ENCODE measurements at places on chromosomes 2 and 18.
A peak's percentile ranks its signal among the peaks of the same experiment; 100 is the strongest.

DNA sequence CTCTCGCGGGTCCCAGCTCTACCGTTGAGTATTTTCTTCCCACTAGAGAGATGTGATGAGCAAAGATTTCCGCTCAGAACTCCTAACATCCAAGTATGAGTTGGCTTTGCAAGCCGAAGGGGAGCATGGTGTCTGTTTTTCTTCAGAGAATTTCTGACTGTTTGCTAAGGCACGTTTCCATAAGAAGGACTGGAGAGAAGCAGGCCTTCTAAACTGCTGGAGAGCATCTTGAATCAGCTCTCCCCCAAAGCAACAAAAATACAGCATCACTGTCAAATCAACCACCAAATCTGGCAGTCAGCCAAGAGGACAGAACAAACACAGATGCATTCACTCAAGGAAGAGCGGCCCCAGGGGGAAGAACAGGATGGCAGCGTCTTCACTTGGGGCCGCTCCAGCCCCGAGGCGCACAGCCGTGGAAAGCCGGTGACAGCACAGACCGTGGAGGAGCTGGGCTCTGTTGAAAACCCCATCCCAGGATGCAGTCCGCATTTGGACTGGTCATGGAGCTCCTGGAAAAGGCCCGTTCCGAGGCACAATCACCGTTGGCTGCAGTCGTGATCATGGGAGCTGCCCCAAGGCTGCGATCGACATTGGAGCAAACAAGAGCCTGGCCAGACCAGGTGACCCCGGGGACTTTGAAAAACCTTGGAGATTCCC lies 101.4 kb downstream of the NFATC1 start:
- DNase-seq: peak; percentile 37

GRCh38 chr2:231093933-231094332 lies 30.9 kb downstream of the HTR2B start:
- no peak for DNase-seq

DNA sequence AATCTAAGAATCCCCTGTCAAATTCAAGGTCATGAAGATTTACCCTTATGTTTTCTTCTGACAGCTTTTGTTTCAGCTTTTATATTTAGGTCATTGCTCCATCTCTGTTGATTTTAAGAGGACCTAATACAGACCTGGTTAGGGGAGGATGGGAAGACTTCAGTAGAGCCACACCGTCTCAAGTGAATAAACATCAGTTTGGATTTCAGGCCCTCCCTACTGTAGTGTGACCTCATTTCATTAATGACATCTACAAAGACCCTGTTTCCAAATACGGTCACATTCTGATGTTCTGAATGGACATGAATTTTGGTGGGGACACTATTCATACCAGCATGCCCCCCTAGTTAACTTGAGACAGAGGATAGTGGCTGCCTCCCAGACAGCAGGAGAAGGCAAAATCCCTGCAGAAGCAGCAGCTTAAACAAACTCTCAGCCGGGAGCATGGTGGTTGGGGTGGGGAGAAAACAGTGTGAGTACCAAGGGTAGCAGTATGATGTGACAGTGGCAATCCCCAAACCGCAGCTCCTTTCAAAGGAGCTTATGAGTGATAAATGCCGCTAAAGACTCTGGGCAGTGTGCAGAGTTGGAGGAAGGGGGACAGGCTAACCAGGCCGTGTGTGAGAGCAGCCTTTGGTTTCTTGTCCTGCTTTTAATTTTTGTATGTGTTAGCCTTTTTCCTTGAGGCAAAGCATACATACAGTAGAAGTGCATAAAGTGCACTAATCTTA lies 65.9 kb upstream of the TNP1 start:
- DNase-seq: no peak

- peak; percentile 92 for DNase-seq
Observed at GRCh38 chr18:56036741-56037140, 448.7 kb upstream of the TCF4 start.

DNA sequence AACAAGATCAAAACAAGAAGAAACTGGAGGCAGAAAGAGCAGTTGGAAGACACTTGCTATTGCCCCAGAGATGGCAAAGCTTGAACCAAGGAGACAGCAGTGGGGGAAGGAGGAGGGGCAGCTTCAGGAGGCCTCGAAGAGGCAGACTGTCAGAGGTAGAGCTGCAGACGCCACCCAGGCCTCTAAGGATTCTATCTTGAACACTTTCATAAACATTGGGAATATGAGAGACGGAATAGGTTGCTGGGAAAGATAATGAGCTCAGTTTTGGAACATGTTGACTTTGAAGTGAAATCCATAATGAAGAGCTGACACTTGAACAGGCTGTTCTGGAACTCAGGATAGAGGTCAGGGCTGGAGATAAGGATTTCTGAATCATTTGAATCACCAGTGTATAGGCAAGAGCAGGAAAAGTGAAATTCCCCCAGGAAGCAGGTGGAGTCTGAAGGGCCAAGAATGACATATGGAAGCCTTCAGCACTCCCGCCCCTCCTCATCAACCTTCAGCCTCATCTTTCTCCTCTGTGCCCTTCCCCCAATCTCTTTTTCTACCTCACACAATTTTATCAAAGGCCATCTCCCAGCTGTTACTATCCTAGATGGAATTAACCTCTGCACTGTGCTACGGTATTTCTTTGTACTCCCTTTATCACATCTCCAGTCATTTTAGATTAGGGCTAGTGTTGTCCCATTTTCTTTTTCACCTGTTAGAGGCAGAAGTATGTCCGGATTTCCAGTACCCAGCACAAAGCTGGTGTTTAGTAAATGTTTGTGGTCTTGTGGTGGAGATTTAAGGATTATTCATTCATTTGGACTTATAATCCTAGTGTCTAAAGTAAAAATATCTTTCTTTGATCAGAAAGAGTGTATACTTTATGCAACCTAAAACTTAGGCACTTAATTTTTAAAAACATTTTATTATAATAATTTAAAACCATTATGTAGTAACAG lies 47.5 kb upstream of the RTN4 start:
- DNase-seq: no peak

DNA sequence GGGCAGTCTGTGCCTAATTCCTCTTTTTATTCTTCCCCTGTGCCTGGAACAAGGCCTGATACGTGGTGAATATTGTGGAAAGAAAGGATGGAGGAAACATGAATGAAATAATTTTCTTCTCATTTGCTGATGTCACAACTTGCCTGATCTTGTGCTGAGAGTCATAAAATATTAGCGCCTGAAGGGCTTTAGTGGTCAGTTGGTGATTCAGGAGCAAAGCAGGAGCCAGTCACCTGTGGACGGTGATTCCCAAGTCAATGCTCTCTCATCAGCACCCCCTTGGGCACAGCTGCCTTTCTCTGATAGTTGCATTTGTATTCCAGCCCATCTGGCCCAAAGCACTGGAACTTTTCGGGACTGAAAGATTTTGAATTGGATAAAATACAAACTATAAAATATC lies 502.6 kb upstream of the RAB12 start:
- DNase-seq: no peak

GRCh38 chr2:48092846-48093803 lies 186.8 kb upstream of the FBXO11 start:
- no peak for DNase-seq

GRCh38 chr2:118738524-118739308 lies 108.7 kb downstream of the EN1 start:
- no peak for DNase-seq

DNA sequence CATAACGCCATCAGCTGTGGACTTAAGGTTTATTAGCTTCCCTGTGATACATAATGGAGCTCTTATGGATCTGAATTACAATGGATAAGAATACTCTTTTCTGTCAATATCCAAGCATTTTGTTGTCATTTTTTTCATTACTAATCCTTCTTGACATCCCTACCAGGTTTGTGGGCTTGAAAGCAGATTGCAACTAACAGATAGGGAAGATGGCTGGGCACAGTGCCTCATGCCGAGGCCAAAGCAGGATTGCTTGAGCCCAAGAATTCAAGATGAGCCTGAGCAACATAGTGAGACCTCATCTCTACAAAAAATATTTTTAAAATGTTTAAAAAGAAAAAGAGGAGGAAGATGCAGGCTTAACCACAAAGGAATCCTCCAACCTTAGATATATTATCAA lies 42.4 kb downstream of the ASXL2 start:
- no peak for DNase-seq

- DNase-seq: peak; percentile 28
Observed at GRCh38 chr2:174577967-174578589, 19.5 kb downstream of the WIPF1 start.

DNA sequence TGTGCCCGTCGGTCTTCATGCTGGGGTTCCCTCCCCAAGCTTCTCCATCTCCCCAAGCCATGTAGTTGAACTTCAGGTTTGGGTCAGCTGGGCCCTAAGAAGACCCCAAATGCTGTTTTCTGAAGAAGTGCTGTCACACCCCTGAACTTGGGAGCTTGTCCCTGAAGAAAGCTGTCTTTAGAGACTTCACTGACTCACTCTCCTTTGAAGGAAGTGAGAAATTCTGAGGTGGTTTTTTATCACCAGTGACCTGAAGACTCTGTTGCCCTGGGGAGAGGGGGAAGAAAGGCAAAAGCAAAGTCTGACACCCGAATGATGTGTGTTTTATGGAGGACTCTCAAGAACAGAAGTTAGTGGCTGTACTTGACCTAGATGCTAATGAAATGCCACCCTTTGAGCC lies 83.6 kb upstream of the BCL2L11 start:
- DNase-seq: no peak

DNA sequence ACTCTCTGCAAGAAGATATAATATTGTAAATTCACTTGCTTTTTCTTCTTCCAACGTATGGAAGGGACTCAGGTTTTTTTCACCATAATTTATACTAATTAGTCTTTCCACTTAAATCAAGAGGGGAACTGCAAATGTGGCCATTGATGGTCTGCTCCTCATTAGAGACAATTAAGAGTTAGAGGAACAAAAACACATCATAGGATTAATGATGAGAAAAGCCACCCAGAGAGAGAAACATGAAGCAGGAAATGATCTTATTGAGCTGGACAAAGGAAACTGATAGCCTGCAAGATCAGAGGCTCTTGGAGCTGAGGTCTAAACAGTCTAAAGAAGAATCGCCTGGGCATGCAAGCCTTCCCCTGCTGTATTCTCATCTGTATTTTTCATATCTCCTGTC lies 151.2 kb upstream of the NRP2 start:
- DNase-seq: no peak

GRCh38 chr2:216800836-216801235 lies 59.0 kb downstream of the TNP1 start:
- DNase-seq: no peak

DNA sequence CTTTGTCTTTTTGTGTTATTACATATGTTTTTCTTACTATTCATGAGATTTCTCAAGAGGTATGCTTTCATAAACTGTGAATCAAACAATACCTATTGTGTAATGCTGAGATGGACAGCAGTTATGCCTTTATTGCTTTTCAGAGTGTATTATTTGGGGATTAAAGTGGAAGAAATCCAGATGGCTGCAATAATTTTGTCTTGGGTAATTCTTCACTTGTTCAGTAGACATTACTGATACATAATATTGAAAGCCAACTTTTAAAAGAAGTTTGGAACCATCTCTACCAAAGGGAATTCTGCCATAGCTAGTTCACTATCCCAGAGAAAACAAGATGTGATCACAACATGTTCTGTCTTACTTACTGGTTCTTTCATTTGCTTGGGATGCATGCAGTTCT lies 253.4 kb upstream of the ZSWIM2 start:
- DNase-seq: no peak

- DNase-seq: no peak
Observed at GRCh38 chr18:57737400-57738060, 65.6 kb downstream of the ATP8B1 start.

- DNase-seq: no peak
Observed at GRCh38 chr2:203918264-203918663, 18.3 kb upstream of the ICOS start.

DNA sequence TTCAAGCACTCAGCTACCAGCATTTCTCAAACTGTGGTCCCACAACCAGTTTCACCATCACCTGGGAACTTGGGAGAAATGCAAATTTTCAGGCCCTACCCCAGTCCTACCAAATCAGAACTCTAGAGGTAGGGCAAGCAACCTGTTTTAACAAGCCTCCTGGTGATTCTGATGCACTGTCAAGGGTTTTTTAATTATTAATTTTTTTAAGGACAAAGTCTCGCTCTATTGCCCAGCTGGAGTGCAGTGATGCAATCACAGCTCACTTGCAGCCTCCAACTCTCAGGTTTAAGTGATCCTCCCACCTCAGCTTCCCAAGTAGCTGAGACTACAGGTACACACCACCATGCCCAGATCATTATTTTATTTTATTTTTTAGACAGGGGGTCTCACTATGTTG lies 7.8 kb downstream of the ACMSD start:
- DNase-seq: no peak

- no peak for DNase-seq
Observed at GRCh38 chr2:239679755-239680154, 278.9 kb upstream of the HDAC4 start.

- no peak for DNase-seq
Observed at GRCh38 chr2:47777277-47777937, 5.5 kb upstream of the MSH6 start.

Measured in NCI-H1694 (cell line).